NCI-H226 (cell line): ENCODE measurements at places on chromosomes 5 and 9.
A peak's percentile ranks its signal among the peaks of the same experiment; 100 is the strongest.

DNA sequence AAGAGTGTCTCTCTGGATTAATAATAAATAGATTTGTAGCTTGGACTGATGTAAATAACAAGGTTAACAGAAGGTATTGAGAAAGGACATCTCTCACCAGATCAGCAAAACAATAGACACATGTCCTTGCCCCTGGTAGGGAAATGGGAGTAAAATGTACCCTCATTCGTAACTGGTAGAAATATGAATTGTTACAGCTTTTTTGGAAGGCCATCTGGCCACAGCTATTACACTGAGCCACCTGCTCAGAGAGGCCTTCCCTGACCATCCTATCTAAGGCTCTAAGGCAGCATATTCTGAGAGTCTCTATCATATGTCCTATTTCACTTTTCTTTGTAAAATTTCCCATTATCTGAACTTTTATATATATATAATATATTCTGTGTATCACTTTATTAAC lies 129.1 kb upstream of the MAP1B start:
- DNase-seq, result no peak

DNA sequence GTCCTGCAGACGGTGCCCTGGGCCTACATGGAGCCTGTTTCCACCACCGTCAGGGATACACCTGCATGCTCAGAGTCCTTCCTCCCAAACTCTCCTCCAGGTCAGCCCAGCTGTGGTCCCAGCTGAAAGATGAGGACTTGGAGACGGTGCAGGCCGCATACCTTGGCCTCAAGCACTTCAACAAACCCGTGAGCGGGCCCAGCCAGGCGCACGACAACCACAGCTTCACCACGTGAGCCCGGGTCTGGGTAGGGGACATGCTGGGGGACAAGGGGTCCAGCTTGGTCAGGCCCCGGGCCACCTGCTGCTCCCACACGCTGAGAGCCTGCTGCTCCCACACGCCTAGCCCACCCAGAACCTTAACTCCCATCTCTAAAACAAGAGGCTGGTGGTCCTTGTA lies 16.6 kb upstream of the CARD19 start:
- DNase-seq, result no peak

DNA sequence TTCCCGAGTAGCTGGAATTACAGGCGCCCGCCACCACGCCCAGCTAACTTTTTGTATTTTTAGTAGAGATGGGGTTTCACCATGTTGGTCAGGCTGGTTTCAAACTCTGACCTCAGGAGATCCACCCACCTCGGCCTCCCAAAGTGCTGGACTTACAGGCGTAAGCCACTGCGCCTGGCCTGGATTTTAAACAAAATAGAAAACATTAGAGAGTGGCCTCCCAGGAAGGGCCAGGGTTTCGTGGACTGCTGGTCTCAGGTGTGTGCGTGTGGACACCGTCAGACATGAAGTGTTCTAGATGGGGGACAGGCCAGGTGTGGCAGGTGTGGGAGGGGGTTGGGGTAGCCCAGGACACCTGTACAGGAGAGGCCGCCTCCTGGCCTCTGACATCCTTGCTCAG lies 7.0 kb upstream of the GBGT1 start:
- no peak for DNase-seq

DNA sequence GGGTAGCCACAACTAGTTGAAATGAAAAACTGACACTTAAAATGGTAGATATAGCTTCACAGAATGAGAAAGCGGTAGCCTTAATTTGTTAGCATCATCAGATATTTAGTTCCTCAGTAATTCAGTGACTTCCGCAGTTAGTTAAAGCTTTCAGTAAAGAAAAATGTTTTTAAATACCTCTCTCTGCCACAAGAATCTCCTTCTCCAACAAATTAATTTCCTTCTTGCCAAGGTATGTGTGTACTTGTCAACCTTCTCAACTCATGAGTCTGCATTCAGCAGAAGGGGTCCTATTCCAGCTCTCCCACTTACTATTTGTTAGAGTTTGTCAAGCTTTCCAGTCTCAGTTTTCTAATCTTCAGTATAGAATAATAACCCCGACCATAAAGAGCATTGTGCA lies 26.3 kb upstream of the ERAP1 start:
- DNase-seq, result no peak

DNA sequence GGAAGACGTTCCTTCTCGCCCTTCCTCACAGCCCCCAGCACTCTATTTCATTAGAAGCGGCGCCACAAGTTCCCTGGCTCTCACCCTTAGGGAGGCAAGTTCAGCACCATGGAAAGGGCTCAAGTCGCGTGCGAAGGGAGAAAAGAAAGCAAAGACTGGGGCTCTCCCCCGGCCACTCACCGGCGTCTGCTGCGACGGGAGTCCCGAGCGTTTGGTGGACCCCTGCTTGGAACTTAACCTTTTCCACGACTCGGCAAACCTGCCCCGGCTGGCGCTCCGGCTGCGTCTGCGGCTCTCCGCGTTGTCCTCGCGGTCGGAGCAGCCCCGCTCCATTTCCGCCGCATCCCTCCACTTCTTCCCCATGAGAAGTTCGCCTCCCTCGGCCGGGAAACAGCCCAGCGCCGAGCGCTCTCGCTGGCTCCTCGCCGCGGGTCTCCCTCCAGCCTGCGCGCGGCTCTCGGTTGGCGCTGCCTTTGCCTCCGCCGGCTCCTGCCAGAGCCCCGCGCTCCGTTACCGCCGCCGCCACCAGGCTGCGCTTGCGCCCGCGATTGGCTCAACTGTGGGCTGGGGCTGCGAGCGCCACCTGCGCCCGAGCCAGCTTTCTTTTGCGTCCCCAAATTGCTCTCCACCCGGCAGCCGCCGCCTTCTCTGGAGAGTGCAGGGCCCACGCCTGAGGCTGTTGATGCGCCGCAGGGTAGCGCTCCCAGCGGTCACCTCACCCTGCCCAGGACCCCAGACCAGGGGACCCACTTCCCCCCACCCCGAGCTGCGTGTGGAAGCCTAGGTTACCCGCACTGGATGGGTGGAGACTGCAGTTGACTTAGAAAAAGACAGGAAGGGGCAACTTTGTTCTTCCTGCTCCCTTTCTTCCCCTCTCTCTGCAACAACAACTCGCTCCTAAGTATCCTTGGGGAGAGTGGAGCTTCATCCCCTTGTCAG lies 321.6 kb downstream of the CEMIP2 start:
- DNase-seq, result peak; percentile 33

GRCh38 chr5:45274241-45274640 lies 421.9 kb downstream of the HCN1 start:
- no peak for DNase-seq

DNA sequence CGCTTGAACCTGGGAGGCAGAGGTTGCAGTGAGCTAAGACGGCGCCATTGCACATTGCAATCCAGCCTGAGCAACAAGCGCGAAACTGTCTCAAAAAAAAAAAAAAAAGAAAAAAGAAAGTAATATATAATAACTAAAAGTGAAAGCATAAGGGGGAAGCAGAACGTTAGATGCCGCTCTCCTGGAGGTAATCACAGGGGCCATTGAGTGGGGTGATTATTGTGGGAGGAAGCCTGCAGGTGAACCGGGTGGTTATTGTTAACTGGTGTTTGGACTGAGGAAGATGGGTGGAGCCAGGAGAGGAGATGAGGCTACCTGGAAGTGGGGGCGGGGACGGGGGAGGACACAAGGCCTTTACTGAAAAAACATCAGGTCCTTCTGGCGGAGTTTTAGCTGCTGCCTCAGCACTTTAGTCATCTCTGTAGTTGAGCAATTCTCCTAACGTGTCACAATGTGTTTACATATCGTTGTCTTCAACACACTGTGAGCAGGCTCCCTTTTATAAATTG lies 5.3 kb upstream of the TJP2 start:
- DNase-seq, result peak; percentile 43

DNA sequence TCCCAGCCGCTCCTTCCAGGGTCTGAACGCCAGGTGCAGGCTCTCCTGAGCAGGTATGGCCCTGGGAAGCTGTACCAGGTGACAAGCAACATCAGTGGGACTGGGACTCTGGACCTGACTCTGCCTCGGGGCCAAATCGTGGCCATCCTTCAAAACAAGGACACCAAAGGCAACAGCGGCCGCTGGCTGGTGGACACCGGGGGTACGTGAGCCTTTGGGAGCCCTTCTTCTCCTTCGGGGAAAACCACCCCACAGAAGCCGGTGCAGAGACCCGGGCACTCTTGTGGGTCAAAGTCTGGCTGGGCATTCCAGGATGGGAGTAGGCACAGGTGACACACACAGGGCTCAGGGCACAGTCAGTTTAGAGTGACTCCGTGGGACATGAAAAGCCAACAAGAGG lies 45.8 kb downstream of the ARHGEF37 start:
- no peak for DNase-seq

GRCh38 chr9:69658987-69659675 lies 13.0 kb downstream of the APBA1 start:
- DNase-seq, result no peak
